ENCODE measurements at places on chromosomes 5 and 9.

DNA sequence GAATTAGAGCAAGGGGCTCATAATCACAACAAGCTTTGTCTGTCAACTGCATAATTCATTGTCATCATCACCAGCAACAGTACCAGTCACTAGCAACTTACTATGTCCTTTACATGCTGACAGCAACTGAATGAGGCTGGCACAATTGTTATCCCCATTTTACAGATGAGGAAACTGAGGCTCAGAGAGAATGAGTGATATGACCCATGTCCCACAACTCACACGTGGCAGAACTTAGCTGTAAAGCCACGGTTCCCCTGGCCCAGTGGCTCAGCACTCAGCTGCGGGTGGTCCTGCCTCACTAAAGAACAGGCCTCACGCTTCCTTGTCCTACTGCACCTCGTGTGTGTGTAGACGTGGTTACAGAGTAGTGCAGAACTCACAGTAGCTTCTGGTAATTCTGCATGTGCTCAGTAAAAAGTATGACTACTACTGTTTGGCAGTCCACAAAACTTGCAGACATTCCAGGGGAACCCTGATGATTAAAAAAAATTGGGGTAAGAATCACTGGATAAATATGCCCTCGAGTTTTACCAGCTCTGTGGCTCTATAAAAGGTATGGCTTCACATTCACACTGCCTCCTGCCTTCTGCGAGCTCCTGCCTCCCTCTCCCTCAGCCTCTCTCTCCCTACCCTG is 30.2 kb downstream of the AFAP1L1 start:
- DNase-seq, result no peak

DNA sequence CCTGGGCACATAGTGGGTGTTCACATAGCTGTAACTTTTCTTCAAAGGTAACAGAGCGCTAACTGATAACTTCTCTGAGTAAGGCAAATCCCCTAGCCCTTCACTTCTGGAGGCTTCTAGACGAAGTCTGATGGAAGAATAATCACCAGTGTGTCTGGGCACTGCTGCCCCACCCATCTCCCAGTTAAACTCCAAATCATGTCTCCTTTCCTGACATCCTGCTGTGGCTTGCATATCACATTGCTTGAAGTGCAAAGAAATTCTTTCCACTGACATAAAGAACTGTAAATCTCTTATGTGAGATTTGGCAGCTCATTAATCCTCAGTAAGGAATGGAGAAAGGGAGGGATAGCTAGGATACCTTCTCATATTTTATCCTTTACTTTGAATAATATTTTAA is 74.6 kb downstream of the MARCHF11 start:
- DNase-seq, result no peak

DNA sequence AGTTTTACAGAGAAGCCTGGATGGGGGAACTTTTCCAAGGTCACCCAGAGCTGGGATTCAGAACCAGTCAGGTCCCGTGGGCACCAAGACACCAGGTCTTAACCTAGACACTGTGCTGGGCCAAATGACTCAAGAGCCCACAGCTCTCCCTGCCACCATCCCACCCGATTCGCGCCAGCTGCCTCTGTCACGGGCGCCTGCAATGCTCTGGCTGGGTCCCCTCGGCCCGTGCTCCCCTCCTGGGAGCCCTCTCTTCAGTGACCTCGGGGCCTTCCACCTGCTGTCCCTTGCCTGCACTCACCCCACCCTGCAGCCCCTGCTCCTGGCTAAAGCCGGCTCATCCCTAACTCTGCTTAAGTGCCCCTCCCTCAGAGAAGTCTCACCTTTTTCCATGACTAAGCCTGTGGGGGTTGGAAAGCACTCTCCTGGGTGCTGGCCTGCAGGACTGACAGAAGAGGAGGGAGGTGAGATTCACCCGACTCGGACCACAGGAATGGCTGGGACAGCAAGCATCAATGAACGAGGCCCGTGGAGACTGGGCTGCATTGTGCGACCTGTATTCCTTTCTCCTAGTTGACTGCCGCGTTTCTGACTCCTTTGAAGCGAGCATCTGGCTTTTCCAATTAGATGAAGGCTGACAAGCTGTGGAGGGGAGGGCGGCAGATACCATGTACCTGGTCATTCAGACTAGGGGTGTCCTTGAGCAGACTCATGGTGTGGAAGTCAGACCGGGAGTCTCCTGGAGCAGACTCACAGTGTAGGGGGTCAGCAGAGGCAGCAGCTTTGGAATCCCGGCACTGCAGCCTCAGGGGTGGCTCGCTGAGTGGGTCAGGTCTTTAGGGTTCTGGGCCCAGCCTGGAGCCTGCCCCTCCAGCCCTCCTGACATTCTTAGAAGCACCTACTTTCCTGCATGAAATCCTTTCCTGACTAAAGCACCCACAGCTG is 5.8 kb upstream of the IL4 start:
- DNase-seq, result peak; percentile 35

- DNase-seq, result no peak
These were observed 967.5 kb downstream of the NR2F1-AS1 start for GRCh38 chr5:92613546-92613945.

GRCh38 chr5:91111473-91112238 is 271.5 kb downstream of the ARRDC3 start:
- DNase-seq, result no peak

GRCh38 chr9:92483627-92484545 is 1.6 kb upstream of the ASPN start:
- DNase-seq, result no peak

GRCh38 chr5:61878471-61878870 is 427.5 kb upstream of the KIF2A start:
- no peak for DNase-seq

DNA sequence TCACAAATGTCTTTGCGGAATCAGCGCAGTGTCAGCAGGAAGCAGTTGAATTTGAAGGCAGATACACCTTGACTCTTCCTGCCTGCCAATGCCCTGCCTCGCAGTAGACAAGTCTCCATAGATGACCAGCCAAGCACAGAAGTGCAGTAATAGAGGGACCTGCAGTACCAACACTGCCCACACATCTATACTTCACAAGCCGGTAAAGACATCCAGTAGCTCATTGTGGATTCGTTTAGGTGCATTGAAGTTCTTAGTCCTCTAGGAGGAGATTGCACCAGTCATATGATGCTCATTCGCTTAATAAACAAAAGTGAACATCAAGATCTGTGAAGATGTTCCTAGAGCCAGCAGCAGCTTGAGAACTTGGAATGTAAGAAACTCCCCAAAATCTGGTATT is 7.1 kb upstream of the IFNA2 start:
- no peak for DNase-seq

DNA sequence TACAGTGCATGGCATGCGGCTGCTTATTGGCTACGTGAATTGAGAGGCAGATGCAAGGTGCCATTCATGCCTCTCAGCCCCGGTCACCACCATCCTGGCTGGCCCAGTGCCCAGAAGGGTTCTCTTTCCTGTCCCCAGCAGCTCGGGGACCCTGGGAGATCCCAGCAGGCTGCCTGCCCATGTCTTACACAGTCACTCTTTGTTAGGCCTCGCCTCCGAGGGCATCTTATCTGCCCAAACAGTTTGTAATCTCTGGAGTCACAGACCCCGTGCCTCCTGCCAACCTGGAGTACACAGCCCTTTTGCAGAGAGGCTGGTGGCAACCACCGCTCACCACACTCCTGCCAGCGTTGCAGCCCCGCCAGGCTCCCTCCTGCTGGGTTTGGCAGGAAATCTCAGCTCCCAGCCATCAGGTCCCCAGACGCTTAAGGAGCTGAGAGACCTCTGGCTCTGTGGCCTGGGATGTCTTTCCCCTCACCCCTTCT is 7.0 kb upstream of the AK1 start:
- DNase-seq, result peak; percentile 71

GRCh38 chr5:102764381-102765004 is 9.4 kb downstream of the PAM start:
- DNase-seq, result no peak

DNA sequence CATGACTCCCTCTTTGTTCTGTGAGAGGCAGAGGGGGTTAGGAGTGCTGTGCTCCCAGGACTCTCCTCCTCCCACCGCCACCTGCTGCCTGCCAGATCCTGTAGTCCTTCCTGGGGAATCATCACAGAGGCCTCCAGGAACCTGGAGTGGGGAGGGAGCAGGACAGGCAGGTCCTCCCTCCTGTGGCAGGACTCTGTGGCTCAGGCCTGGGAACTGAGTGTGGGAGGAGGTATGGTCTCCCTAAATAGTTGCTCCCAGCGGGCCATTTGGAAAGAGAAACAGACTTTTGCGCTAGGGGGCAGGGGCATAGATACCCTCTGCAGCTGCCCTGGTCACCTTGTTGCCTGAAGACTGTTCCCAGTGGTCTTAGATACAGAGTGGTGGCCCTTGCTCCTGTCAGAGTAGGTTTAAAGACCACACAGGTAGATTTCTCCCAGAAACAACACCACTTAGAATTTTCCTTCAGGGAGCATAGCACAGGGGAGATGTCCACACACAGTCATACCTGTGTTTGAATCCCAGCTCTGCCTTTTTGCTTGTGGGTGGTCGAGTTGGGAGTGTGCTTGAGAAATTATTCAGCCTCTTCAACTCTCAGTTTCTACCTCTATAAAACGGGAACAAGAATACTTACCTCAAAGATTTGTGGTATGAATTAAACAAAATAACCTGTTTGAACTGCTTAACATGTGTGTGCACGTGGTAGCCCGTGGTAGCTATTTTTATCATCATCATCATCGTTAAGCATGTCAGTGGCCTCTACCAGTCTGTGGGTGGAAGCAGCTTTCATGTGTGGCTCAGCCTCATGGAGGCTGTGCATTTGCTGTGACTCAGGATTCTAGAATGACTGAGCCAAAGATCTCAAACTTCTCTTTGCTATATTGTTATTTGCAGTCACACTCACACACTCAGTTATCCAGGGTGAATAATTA is 55.8 kb downstream of the SLC22A5 start:
- no peak for DNase-seq

GRCh38 chr9:71941060-71941568 is 29.7 kb downstream of the C9orf85 start:
- no peak for DNase-seq

DNA sequence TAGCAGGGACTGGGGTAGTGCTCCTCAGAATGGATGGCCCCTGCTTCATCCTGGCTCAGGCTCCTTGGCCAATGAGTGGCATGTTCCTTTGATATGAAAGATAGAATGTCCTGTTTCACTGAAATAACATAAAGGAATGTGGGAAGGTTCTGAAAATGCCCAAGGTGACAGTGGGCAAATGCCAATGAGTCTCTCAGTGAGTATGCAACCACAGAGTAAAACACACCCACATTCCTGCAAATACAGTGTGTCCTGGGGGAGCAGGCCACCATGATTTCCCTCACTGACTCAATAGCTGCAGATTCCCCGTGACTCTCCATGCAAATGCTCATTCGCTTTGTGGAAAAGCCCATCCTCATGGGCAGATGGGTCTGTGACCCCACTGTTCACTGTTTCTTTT is 36.4 kb downstream of the ZNF366 start:
- DNase-seq, result no peak

GRCh38 chr9:124880501-124880900 is 18.6 kb downstream of the ARPC5L start:
- no peak for DNase-seq

DNA sequence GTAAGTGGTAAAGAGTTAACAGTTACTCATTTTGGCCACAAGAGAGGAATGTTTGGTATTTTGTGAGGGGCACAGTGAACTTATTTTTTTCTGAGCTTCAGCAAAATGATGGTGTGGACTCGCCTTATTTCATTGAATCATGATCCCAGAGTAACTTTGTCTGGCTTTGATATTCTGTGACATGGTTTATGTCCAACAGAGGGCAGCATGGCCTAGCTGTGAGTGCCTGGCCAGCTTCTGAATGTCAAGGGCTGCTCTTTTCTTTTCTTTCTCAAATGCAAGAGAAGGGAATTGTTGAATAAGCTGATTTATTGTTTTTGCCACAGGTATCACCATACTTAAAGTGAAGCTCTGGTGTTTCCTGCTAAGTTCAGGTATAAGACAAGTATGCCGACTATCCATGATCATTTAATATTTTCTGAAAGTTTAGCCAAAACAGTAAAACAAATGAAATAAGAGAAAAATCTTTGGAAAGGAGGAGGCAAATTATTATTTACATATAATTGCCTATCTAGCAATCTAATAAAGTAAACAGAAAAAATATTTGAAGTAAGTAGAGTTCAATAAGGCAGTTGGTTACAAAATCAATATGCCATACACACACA is 31.7 kb downstream of the MRPL22 start:
- peak; percentile 37 for DNase-seq

DNA sequence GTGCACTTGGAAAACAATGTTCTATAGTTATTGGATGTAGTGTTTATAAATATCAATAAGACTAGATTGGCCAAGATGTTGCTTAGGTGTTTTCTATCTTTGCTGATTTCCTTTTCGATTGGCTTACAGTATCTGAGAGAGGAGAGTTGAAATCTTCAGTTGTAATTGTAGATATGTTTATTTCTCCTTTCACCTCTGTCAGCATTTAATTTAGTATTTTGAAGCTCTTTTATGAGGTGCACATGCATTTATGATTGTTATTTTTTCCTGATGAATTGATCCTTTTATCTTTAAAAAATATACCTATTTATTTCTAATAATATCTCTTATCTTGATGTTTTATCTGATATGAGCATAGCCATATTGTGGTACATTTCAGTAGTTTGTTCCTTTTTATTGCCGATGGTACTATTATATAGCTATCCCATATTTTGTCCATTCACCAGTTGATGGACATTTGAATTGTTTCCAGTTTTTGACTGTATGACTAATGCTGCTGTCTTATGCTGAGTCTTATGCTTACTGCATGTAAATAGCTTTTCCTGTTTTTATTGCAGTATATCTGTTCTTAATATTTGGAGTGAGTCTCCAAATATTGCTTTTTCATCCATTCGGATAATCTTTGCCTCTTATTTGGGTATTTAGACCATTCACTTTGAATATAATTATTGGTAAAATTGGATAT is 34.7 kb downstream of the ERCC6L2 start:
- no peak for DNase-seq

DNA sequence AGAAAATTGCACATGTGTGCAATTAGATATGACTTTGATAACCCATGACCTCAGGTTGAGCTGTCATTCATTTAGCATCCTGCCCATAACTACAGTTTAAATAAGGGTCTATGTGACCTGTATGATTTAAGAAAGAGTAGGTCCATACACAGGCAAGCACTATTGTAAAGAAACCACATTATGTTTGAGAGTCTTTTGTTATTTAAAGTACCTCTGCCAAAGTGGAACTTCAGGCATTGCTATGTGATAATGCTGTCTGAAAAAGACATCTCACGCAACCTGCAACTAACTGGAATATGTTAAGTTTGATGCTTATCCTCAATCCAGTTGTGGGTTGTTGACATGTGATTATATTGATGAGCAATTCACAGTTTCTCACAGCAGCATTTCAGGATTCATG is 317.0 kb downstream of the TMEM161B start:
- DNase-seq, result no peak

- DNase-seq, result no peak
These were observed 449.9 kb downstream of the PRELID2 start for GRCh38 chr5:145385276-145385675.

DNA sequence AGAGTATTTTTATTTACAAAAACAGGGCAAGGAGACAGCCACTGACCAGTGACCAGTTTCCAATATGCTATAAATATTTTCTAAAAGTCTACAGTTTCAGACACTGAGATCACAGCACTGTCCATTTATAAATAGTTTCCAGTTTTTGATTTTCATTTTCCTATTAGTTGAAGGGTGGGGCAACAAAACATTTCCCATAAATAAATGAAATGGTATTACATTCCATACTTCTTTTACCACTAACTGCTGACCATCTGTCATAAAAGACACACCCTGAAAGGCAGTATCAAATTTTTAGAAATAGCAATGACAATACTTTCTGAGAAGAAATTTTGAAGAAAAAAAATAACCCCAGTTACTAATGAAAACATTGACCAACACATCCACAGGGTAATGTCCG is 126.7 kb downstream of the ARSB start:
- DNase-seq, result no peak

All from adrenal gland (tissue), 19 donors.